Glutamatergic neuron (in vitro differentiated cells): ENCODE measurements at places on chromosomes 2 and 18.

DNA sequence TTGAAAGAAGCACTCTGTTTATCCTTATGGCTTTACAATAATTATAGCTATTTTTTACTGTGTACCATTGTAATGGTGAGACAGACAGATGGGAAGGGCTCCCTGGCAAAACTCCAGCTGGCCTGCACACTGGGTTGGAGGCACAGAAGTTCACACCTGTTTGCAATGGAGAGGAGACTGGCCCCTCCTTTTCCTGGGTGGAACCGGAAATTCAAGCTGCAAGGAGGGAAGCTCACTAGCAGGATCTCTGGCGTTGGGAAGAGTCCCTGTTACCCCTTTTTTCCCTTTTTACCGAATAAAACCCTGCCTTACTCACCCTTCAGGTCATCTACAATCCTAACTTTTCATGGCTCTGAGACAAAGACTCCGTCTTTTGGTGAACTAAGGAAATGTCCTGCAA is 100.3 kb upstream of the TFPI start:
- peak; percentile 22 for DNase-seq

GRCh38 chr2:73238149-73238548 is 4.0 kb downstream of the CCT7 start:
- no peak for DNase-seq

- peak; percentile 20 for DNase-seq
These were observed 174.0 kb downstream of the TGIF1 start for GRCh38 chr18:3623769-3624545.

- no peak for DNase-seq
These were observed 156.7 kb downstream of the GALNT3 start for GRCh38 chr2:165637396-165637795.

DNA sequence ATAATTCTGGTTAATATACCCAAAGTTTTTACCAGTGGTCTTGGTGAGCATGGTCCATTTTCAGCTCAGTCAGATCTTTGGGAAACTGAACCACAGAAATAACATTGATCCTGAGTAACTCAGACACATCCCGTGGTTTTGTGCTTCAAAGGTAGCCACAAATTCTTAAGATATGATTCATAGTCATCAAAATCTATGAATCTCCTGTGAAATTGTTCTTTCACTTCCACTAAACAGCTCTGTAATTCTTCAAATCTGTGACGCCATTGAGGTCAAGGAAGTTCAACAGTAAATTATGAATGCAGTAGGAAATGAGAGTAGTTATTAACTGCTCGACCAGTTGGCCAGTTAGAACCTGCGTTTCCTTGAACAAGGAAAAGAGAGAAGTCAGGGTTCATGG is 147.3 kb downstream of the IRS1 start:
- no peak for DNase-seq

GRCh38 chr2:216692636-216693413 is 2.5 kb downstream of the IGFBP5 start:
- peak; percentile 85 for DNase-seq

DNA sequence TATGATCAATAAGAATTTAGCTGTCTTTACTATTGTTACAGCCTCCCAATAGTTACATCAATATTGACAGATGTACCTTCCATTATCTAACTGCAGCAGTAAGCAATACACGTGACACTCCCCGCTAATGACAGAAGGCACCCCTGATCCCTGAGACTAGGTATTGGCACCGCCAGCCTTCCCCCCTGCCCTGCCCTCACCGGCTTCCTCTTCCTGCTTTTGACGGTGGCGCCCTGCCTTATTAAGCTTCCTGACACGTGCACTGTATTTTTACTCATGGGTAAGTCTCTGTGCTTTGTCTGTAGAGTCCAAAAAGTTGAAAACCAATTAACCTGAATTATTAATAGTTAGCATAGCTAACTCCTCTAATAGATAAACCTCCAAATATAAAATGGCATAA is 223.5 kb downstream of the EIPR1 start:
- DNase-seq = no peak

DNA sequence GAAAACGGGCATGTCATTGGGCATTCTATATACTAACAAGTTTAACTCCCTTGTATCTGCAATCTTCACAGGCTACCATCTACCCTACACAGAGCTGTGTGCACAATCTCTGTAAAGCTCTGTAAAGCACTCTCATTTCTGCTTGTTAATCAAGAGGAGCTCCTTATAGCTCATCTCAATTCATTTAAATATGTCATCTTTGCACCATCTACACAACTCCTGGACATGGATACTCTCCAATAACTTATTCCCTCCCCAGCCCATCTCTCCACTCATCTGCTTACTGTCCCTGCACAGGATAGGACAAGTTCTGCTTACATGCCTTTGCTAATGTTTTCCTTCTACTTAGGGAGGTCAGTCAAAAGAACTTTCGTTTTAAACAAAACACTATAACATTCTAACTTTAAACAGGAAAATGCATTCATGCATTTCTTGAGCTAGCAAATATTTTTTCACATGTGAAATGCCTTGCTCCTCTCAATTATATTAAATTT is 61.4 kb downstream of the DPP4 start:
- DNase-seq = no peak

DNA sequence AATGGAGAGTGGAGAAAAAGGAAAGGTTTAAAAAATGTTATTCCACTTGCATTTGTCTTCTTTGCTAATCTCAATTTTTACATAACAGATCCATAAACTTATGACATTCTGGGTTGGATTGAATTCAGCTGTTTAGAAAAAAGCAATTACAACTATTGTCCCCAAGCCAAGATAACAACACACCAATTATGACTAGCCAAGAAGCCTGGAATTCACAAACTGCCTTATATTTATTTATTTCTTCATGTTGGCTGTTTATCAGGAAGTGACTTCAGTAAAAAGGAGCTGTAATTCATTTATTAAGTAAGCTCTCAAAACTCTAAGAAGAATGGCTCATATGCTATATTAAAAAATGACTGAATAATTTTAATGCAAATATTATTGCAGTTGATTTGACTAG is 137.4 kb downstream of the CALCRL start:
- no peak for DNase-seq

- no peak for DNase-seq
These were observed 109.8 kb downstream of the UPP2 start for GRCh38 chr2:158211502-158211901.

GRCh38 chr2:101150306-101151145 is 656 bp downstream of the TBC1D8 start:
- peak; percentile 57 for DNase-seq

GRCh38 chr2:42868874-42869273 is 76.5 kb upstream of the HAAO start:
- no peak for DNase-seq

DNA sequence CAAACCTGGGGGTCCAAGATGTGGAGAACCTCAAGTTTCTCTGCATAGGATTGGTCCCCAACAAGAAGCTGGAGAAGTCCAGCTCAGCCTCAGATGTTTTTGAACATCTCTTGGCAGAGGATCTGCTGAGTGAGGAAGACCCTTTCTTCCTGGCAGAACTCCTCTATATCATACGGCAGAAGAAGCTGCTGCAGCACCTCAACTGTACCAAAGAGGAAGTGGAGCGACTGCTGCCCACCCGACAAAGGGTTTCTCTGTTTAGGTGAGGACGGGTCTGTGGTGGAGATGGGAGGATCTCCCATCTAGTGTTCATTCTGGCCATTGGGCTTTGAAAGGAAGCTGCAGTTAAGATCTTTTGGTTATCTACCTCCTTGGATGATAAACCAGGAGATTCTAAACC is 2.9 kb downstream of the CASP10 start:
- no peak for DNase-seq

DNA sequence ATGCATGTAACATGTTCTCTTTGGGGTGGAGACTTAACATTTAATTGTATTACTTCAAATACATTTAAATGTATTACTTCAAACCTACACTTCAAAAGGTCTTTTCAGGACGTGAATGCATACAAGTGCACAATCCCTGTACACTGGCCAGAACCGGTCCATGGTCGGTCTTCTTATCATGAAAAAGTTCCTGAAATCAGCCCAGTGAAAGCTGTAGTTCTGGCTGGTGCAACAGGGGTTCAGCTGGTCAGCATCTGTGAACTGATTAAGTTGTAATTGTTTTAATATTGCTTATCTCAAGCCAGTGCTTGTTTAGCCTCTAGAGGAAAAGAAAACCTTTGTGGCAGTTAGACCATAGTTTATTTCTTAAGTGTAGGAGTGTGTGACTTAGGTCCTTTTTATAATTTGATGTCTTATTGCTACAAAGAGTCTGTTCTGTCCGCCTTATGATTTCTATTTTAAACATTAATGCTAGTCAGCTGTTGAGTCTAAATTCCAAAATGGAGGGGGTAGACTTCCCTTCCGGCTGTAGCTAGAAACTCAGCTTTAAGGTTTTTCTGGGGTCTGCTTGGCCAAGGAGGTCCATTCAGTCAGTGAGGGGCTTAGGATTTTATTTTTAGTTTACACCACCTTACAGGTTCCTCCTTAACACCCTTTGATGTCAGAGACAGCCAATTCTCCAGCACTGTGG is 768 bp upstream of the CYBRD1 start:
- no peak for DNase-seq

GRCh38 chr2:150586858-150587257 is 99.4 kb upstream of the RND3 start:
- no peak for DNase-seq

DNA sequence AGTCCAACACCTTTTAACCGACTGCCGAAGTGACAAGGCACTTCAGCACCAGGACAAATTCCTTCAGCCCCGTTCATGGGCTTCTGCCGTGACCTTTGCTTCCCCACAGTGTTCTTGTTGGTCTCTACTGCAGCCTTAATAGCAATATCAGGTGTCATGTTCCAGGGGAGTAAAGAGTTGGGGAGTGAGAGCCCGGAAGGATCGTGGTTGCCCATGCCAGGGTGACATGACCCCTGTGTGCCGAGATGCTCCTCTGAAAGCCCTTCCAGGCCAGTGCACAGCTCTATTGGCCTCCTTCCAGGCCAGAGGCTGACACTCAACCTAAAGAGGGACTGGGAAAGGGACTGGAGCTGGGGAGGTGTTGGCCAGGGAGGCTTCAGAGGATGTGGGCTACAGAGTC is 279.2 kb downstream of the CYRIA start:
- no peak for DNase-seq

DNA sequence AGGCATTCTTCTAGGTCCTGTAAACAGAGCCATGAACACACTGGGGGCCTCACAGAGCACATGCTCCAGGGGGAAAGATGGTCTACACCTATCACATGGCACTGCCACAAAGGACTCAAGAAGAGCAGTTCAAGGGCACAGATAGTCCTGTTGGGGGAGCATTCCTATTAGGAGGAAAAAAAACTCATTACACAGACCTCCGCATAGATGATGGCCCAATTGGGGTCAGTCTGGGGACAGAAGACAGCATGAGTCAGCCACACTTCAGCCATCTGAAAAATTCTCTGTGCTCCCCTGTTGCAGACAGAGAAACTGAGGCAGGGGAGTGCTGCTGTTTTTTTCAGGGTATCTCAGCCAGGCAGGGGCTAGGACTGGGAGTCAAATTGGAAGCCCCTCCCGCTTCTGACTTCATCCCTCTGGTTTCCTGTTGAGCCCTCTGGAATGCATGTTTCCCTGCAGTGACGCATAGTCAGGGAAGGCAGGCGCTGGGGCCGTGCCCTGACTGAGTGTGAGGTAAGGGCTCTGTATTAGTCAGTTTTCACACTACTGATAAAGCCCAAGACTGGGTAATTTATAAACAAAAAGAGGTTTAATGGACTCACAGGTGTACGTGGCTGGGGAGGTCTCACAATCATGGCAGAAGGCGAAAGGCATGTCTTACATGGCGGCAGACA is 67.9 kb downstream of the RHOB start:
- no peak for DNase-seq

DNA sequence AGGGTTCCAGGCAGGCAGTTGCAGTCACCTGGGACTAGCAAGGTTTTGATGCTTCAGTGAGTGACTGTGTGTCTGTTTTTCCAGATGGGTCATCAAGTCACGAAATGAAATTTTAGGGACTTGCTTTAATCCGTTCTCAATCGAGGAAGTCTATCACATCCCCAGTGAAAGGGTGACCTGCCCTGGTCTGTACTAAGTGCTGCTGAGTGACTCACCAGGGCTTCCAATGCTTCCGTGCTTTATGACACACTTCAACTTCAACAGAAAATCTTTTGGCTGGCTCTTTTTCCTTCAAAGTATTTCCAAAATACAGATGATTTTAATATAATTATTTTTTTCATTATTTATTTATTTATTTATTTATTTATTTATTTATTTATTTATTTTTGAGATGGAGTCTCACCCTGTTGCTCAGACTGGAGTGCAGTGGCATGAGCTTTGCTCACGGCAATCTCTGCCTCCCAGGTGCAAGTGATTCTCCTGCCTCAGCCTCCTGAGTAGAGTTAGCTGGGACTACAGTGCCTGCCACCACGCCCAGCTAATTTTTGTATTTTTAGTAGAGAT is 18.4 kb downstream of the TFCP2L1 start:
- no peak for DNase-seq
